ENCODE measurements at places on chromosomes 1 and 21.
A peak's percentile ranks its signal among the peaks of the same experiment; 100 is the strongest.

GRCh38 chr1:67307251-67308060 is at the start of gene IL12RB2:
Gene IL12RB2, plus strand, starts transcription at chr1:67307873. Its CDS starts 12,496 bp downstream, at chr1:67320369.
- DNase-seq = peak; percentile 3

DNA sequence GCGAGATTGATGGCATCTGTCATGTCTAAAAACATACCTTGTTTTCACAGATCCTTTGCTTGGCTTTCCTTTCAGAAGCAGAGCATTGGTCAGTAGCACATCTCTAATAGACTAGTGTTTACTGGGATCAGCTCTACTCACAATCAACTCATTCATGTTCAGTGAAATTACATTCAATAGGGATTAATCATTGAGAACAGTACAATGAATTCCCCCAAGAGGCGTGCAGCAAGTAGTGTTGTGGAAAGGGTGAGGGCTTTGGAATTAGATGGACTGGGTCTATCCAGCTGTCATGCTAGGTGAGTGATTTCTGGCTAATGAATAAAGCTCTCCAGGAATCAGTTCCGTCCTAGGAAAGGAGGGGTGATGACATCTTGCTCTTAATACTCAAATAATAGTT is 155.2 kb upstream of the COA6 start:
- no peak for DNase-seq

GRCh38 chr1:3155056-3155925 is 86.3 kb downstream of the PRDM16 start:
- no peak for DNase-seq

DNA sequence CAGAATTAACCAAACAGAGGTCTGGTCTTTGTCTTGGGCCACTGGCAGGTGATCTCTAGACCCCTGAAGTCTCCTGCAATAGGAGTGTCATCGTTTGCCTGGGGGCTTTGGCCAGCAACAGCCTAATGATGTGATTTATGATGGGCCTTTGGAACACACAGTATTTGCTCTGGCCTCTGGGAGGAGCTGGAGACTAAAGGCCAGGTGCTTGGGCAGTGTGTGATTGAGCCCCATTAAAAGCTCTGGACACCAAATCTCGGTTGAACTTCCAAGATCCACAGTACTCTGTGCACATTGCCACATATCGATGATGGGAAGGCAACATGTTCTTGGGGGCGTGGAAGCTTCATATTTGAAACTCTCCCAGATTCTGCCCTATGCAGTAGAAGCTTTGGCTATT is 32.0 kb upstream of the TLR5 start:
- no peak for DNase-seq

- DNase-seq = no peak
Measured at GRCh38 chr1:220527908-220528678, at the start of gene MARK1. Gene MARK1, plus strand, starts transcription at chr1:220528136. Its CDS starts 687 bp downstream, at chr1:220528823.

DNA sequence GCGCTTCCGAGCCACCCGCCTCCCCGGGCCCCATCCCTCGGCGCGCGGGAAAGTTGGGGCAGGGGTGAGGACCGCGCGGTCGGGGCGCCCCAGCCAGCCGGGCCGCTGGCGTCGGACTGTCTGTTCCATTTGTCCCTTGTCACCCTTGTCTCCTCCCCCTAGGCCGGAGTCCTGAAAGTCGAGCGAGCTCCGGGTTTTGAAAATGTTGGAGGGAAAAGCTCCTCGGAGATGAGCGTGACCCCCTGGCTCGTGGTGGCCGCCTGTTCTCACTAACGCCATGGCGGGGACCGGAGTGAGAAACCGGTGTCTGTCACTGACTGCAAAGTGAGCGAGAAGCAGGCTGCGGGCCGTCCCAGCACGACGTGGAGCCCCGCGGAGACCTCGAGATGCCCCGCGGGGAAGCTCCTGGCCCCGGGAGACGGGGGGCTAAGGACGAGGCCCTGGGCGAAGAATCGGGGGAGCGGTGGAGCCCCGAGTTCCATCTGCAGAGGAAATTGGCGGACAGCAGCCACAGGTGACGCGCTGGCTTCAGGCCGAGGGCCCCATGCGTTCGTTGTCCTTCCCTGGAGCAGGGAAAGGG is 491 bp downstream of the PER3 start:
- no peak for DNase-seq

DNA sequence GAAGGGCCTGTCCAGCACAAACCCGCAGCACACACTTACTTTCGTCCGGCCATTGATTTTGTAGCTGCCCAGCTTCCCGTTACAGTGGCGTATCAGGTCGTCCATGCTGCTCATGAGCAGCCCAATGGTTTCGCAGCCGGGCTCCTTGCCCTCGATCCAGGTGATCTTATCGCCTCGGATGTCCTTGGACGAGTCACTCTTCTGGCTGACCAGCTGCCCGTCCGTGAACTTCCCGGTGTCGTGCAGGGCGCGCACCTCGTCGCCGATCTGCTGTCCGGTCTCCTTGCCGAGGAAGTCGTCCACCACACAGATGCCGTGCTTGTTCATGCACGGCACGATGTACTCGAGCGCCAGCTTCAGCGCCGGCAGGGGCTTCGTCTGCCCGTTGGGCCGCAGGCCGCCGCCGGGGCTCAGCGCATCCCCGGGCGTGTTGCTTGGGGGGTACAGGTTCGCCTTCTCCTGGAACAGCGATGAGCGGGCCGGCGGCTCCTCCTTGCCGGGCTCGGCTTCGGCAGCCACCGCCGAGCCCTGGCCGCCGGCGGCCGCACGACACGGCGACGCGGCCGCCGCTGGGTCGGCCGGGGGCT is 1.0 kb downstream of the EGLN1 start:
- no peak for DNase-seq

DNA sequence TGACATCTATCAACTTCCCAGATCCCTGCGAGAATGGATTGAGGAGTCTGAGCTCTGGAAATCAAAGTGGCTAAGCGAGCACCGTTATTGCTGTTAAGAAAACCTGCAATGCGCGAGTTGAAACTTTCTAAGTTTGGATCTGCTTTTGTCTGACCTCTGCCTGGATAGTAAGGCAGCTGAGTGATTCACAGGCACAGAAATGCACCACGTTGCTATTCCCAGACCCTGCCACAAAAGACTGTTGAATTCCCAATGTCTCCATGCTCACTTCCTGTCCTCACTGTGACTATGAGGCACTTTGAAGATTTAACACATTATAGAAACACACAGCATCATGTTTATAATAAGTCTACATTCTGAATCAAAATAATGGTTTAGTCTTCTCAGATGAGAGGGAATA is 27.1 kb upstream of the CNIH3 start:
- no peak for DNase-seq

DNA sequence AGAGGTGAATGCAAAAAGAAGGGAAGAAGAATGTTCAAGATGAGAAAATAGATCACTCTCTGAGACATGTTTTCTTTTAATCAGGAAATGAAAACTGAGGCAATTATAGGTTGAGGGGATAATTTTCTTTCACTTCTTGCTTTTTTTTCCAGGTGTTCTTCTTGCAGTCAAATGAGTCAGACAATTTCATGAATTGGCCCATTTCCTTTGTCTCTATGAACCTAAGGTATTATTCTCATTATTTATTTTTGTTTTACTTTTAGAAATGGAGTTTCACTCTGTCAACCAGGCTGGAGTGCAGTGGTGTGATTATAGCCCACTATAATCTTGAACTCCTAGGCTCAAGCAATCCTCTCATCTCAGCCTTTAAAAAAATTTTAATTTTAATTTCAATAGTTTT is 3.5 kb upstream of the VASH2 start:
- no peak for DNase-seq

- DNase-seq = no peak
Measured at GRCh38 chr1:199054694-199055093, 415.9 kb downstream of the PTPRC start.

GRCh38 chr1:85815906-85816305 is 107.7 kb upstream of the ZNHIT6 start:
- DNase-seq = no peak

- DNase-seq = no peak
Measured at GRCh38 chr1:95186149-95186548, 47.9 kb upstream of the RWDD3 start.

DNA sequence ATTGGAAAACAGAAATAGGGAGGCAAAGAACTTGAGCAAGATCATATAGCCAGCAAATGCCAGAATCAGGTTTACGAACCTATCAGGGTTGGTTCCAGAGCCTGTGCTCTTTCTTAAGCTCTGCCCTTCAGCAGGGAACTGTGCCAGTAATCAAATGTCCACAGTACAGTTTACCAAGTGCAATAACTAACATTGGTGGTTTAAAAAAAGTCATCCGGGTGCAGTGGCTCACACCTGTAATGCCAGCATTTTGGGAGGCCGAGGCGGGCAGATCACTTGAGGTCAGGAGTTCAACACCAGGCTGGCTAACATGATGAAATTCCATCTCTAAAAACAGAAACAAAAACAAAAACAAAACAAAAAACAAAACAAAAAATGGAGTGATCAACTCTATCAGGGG is 182.7 kb downstream of the LMX1A start:
- DNase-seq = no peak

DNA sequence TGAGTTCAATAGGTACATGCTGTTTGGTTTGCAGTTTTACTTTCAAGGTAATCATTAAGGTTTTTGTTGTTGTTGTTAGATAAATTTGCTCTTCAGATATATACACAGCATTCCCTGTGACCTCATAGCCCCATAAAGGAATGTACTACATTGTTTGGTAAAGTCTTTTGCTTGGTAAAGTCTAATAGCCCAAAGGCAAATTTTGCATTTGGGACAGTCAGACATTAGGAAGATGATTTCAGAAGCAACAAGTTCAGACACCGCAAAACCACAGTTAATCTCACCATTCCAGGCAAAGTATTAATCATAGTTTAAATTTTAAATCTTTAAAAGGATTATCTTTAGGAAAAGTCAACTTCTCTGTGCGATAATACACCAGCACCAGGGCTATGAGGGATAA is 32.6 kb upstream of the PYHIN1 start:
- no peak for DNase-seq

DNA sequence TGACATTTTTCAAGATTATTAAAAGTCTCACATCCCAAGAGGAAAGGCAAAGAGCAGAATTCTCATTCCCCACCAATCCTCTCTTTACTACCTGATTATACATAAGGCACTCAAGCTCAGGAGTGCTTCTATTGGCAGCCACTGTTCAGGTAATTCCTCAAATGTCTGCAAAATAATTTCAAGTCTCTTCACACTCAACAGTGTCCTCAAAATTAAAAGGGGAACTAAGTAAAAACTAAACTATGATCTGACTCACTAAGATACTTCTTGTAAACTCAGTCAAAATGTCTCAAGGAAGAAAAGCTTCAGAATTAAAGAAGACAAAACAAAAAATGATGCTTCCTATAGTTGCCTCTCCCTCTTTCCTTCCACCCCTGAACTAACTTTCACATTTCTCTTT is 135.6 kb downstream of the GPATCH2 start:
- DNase-seq = no peak
